CD4-positive, CD25-positive, alpha-beta regulatory T cell (primary cell): ENCODE measurements at places on chromosomes 11 and 22. TPM values are rescaled to one million over a fixed set of nuclear protein-coding genes. Genes with fewer than 3 reads are reported as not detected.

The MAPK12 gene
- not detected for polyA plus RNA-seq

The CDC42EP2 gene
- not detected for polyA plus RNA-seq

The NCAM1 gene
- polyA plus RNA-seq, result not detected

DNA sequence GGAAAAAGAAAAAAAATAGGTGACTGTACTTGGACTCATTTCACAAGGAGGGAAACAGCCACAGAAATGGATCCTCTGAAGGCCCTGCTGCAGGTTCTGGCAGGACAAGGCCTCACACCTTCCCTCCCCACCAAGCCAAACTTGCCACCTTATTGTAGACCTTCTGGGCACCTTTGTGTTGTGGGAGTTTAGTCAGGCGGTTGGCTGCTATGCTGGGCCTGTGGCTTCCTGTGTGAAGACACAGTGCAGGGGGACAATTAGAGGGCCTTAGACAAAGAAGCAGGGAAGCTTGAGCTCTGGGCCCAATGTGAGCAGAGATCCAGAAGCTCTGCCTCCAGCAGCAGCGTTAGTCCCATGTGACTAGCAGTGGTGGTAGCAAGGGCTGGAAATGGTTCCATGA, 4.2 kb downstream of the RAB1B start:
- H3K4me1 ChIP-seq, result peaks cover 33% of the 10 kb centered on the region
- no peak overlapping the region for H3K4me3 ChIP-seq
- no peaks in the 10 kb centered on the region for H3K27me3 ChIP-seq
- no peak for DNase-seq

DNA sequence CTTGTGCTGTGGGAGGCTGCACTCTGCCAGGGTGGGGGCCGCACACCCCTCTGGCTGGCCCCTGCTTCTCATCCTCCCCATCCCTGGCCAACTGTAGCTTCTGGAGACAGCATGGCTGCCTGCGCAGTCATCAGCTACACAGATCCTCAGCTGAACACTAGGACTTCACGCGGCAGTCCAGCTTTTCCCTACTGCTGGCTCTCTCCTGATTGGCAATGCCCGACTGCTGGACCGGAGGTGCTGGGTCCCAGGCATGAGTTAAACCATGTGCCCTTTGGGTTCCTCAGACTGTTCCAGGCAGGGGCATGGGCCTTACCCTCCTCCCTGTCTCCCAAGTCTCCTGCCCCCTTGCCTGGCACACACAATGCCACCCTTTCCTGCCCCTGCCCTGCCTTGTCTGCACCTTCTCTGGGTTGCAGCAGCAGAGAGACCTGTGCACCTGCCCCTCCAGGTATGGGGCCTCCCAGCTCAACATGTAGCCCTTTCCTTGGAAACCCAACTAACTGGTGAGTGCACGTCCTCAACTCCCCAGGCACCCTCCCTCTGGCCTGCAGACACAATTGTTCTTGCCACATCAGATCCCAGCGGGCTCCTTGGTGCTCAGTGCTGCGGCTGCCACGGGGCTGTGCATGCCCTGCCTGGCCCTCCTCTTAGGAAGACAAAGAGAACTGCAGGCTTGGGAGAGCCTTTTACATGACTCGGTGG, 1039.2 kb downstream of the TBC1D22A start:
- H3K27ac ChIP-seq, result no peak overlapping the region
- no peak overlapping the region for H3K4me3 ChIP-seq
- H3K27me3 ChIP-seq, result no peaks in the 10 kb centered on the region

DNA sequence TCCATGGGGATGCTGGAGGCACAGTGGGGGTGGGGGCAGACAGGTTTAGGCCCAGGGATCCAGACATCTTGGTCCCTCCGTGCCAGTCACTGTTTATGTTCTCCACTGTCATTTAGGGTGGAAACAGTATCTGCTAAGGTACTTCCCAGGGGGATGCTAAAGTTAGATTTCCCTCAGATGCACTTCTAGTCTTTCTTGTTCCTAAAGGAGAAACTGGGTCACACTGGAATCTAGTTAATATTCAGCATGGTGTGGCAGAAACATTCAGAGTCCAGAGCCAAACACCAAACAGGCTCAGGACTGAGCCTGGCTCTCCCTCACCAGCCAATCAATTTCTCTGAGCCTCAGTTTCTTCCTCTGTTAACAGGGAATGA, 83.4 kb upstream of the PLET1 start:
- H3K4me3 ChIP-seq, result no peak overlapping the region
- DNase-seq, result no peak
- no peaks in the 10 kb centered on the region for H3K4me1 ChIP-seq
- H3K36me3 ChIP-seq, result no peaks in the 10 kb centered on the region
- no peak overlapping the region for H3K27ac ChIP-seq

DNA sequence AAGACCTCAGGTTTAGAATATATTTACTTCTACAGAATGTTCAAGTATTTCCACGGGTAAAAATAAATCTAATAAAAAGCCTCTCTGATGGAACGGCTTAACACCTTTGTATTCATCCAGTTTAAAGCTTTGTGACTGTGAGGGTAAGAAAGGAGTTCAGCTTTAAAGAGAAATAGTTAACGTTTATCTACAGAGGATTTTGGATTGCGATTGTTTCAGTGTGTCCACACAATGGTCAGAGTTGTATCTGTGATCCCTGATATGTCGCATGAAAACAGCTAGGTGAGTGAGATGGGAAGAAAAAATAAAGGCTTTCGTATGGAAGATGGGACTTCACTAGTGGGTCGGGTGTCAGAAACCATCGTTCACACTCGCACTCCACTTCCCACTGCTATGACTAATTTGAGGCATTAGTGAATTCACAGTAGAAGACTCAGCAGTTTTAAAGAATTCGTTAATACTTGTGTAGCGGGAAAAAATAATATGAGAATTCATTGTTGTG, 1.6 kb downstream of the APLP2 start:
- no peaks in the 10 kb centered on the region for H3K36me3 ChIP-seq
- no peak overlapping the region for H3K27ac ChIP-seq
- peak overlapping the region; percentile 67 for H3K4me3 ChIP-seq

DNA sequence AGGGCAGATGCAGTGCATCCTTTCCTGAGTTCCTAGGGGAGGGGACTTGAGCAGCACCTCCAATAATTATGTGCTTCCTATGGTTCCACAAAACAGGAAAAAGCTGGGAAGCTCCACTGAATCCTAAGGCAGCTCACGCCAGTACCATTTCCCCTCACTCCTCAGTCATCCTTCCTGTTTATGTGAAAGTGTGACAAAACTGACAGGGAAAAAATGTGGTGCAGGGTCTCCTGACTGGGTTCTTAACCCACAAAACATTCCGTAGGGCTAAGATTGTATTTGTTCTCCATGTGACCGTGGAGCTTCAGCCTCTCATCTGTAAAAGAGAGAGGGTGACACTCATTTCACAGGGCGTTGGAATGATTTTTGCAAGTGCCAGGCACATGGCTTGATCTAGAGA, 12.2 kb upstream of the LYVE1 start:
- no peak overlapping the region for H3K27ac ChIP-seq
- no peak for DNase-seq
- H3K4me1 ChIP-seq, result no peaks in the 10 kb centered on the region
- no peaks in the 10 kb centered on the region for H3K36me3 ChIP-seq

DNA sequence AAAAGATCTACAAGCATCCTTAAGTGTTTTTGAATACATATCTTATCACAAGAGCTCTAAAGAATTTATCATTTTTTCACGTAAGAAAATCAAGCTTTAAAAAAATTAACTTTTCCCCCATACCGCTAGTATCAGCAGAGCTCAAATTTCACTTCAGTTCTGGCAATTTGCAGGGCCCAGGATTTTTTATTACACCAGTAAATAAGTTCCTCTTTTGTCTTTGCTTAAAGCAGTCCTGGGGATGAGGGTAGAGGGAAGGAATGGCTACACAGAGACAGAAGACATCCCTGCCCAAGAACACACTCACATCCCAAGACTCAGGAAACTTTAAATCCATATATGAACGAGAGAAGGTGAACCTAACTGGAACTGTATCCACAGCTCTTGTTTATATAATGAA, 22.6 kb upstream of the SORL1 start:
- no peak overlapping the region for H3K27ac ChIP-seq
- no peaks in the 10 kb centered on the region for H3K27me3 ChIP-seq
- H3K36me3 ChIP-seq, result no peaks in the 10 kb centered on the region
- H3K4me3 ChIP-seq, result no peak overlapping the region
- H3K4me1 ChIP-seq, result peaks cover 10% of the 10 kb centered on the region
- no peak for DNase-seq

GRCh38 chr22:21068681-21069276, 23.0 kb downstream of the LRRC74B start:
- no peak overlapping the region for H3K4me3 ChIP-seq
- H3K27ac ChIP-seq, result no peak overlapping the region
- no peak for DNase-seq
- no peaks in the 10 kb centered on the region for H3K27me3 ChIP-seq
- H3K36me3 ChIP-seq, result no peaks in the 10 kb centered on the region

DNA sequence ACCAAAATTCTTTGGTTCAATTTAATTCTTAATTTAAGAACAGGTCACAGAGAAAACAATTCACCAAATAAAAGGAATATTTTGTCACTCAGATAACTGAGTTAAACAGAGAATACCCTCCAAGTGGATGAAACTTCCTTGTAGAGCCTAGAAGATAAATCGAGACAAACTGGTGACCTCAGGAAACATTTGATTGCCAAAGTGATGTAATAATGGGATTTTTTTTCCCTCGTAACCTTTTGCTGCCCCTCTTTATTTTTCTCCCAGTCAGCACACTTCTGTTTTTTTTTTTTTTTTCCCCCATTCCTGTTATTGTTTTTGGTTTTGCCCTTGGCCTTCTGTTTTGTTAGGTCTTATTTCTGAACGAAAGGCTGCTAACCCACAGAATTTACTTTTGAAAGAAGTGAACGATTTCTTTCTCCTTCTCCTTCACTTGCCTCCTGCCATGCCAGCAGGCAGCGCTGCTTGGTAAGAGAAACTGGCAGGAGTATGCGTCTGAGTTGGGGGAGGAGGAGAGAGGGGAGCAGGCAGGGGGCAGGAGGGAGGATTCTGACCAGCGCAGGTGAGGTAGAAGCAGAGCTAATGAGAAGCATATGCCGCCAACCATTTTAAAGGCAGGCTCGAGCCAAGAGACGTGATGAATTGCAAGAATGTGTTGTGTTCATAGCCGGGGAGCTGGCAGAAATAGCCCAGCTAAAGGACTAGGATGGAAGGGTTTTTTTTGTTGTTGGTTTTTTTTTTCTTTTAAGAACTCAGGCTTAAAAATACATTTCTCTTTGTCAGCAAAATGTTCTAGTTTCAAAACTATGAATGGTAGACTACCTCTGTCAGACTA, 121.9 kb upstream of the MTMR2 start:
- DNase-seq, result no peak
- H3K36me3 ChIP-seq, result no peaks in the 10 kb centered on the region
- H3K27ac ChIP-seq, result no peak overlapping the region
- H3K4me3 ChIP-seq, result no peak overlapping the region
- H3K4me1 ChIP-seq, result no peaks in the 10 kb centered on the region
